Activated CD4-positive, alpha-beta T cell treated with anti-CD3 and anti-CD28 coated beads for 4 hours (primary cell): ENCODE measurements at places on chromosomes 6 and 20.

- no peak for DNase-seq
Measured at GRCh38 chr6:50851049-50851845, 32.6 kb downstream of the TFAP2B start.

DNA sequence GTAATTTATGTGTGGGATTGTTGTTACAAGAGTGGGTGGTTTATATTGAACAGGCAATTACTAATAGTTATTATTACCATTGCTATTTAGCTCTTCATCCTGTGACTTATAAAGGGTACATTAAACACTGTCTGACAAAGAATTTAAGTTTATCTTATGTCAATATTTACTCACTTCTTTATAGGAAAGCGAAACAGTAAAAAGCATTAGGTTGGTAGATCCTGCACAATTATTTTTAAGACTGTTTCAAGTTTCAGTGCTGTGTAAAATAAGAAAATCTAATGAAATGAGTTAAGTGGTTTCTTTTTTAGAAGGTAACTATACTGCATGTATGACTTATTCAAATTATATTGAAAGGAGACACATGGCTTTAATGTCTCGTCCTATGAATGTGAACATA lies 135.8 kb upstream of the MAP3K7 start:
- no peak for DNase-seq

GRCh38 chr20:2750491-2751251 lies 49.8 kb downstream of the CPXM1 start:
- no peak for DNase-seq

DNA sequence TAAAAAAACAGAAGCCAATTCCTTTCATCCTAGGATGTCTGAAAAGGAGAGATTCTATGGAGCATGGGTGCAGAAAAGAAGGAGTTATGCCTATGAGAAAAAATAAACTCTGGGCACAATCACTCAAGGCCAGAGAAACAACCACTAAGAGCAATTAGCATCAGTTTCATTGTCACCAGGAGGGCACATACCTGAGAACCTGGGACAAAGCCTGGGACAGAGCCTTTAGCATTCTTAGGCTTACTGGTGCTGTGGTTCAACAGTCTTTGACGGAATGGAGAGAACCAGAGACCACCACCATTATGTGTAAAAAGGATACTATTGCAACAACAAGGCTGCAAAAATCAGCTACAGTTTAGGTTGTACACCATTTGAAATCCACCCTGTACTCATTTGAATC lies 29.4 kb upstream of the BCKDHB start:
- DNase-seq: no peak

GRCh38 chr6:65098349-65098748 lies 608.7 kb downstream of the EYS start:
- no peak for DNase-seq
